ENCODE measurements at places on chromosomes 3 and 15.

DNA sequence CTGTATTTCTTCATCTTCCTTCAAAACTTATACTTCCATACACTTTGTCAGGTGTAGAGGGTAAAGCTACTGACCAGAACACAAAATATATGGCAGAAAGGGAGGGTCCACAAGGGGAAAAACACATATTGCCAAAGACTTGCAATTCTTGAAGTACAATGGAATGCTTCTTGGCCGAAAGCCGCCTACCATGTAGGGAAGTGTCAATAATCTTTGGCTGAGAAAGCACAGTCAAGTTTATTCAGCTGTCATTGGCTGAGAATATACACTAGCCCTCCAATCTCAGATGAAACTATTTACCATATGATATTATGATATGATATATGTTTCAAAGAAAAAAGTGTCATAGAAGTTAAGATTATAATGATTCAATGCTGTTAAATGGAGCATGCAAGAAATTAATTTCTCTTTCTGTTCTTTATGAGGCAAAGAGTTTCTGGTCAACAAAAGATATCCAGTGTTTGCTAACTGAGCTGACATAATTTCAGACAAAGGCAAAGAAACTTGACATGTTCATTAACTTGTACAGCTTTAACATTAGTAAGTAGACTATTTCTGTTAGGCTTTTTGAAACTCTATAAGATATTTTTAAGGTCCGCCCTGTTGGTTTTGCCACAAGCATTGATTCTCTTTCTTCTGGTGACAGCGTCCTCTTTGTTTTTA, 89.0 kb upstream of the LPP start:
- no peak for DNase-seq

DNA sequence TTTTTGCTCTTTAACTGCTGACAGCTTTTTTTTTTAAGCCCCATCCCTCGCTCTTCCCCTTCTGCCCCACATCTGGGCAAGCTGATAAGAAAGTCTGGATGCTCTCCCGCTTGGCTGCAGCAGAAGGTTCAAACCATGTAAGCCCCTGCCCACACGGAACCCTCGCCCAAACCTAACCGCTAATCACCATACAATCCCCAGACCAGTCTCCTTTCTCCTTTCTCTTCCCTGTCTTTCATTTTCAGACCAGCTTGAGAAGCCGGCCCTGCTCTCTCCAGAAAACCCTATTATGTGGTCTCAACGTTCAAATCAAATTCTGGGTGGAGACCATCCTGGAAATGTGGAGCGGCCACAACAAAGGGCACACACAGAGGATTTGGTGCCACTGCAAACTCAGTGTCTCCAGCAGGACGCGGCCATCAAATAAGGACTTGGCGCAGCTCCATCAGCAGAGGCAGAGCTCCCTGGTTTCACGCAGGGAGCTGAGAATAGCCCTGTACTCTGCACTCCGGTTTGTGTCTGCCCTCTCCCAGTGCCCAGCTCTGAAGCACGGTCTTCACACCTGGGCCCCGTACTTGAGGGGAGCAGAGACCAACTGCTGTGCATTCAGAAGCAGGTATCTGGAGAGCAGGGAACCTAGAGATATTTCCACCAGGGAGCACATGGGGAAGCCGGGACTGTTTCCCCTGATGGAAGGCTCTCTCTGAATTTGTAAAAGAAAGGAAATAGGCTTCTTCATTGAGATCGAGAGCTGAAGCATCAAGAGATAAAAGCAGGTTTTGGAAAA, 92.6 kb downstream of the XXYLT1 start:
- peak; percentile 65 for DNase-seq

DNA sequence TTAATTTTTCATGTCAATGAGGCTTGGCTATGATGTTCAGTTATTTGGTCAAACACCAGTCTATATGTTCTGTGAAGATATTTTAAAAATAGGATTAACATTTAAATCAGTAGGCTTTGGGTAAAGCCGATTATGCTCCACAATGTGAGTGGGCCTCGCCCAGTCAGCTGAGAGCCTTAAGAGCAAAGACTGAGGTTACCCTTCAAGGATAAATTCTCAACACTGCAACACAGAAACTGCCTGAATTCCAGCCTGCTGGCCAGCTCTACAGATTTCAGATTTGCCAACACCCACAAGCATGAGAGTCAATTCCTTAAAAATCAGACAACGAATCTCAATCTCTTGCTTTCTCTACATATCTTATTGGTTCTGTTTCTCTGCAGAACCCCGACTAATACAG, 188.3 kb downstream of the PLCH1 start:
- no peak for DNase-seq

GRCh38 chr3:123284399-123285010, 82.8 kb downstream of the SEC22A start:
- no peak for DNase-seq

GRCh38 chr3:185519021-185519420, 20.2 kb upstream of the TMEM41A start:
- no peak for DNase-seq

GRCh38 chr15:51341366-51342226, at the start of gene GLDN:
GLDN (plus strand) TSS chr15:51341655; CDS start chr15:51341685, 30 bp downstream.
- peak; percentile 56 for DNase-seq

DNA sequence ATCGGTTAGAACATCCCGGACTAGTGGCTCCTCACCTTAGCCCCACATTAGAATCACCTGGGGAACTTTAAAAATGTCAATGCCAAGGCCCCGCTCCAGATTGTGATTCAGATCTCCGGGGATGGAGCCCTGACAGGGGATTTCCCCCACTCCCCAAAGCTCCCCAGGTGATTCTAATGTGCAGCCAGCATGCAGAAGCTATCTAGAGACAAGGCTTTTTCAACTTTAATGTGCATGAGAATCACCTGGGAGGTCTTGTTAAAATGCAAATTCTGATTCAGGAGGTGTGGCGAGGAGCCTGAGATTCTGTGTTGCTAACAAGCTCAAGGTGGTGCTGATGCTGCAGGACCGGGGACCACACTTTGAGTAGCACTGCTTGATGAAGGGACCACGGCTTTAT, 156.7 kb downstream of the RAB11A start:
- no peak for DNase-seq

GRCh38 chr3:176839466-176839865, 357.8 kb downstream of the TBL1XR1 start:
- DNase-seq = no peak

DNA sequence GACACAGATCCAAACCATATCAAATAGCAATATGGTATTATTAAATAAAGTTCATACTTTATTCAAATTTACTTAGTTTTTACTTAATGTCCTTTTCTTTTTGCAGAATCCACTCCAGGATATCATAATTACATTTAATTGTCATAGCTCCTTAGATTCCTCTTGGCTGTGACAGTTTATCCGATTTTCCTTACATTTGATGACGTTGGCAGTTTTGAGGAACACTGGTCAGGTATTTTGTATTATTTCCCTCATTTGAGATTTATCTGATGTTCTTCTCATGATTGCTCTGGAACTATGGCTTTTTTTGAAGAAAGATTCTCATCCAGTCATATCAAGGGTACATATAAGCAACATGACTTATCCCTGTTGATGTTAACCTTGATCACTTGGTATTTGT, 198.3 kb upstream of the STAC start:
- DNase-seq = no peak

DNA sequence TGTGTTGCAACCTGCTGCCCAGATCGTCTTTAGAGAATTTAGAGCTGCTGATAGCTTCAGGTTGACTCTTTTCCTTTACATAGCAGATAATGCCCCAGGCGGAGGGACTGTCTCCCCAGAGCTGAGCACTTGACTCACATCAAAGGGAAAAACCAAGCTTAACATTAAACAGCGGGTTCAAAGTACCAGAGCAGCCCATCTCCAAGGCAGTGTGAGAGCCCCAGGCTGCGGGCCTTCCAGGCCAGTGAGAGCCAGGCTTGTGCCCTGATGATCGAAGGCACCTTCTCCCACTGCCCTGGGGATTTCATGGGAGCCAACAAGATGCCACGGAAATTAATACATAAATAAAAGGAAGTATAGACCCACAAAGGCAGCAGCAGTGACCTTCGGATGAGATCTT, 275.6 kb downstream of the XXYLT1 start:
- DNase-seq = no peak

GRCh38 chr3:174266476-174266875, 592.7 kb upstream of the NAALADL2 start:
- DNase-seq = no peak

- DNase-seq = no peak
Observed at GRCh38 chr15:67506775-67507747, 13.9 kb upstream of the C15orf61 start.

DNA sequence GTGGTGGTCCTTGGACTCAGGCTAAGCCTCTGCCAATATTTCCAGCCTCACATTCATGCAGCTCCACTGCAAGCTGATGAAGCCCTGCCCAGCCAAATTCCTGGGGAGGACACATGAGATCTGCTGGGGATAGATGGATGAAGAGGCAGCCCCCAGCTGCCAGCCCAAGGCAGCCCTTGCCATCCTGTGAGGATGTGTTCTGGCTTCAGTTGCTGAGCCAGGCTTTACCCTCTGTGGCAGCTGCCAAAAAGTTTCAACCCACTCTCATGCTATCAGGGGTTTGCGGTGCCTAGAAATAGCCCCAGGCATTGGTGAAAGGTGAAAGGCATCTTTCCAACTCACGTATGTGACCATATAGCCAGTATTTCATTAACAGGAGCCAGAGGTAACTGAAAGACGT, 37.6 kb downstream of the C2CD4A start:
- DNase-seq = no peak

DNA sequence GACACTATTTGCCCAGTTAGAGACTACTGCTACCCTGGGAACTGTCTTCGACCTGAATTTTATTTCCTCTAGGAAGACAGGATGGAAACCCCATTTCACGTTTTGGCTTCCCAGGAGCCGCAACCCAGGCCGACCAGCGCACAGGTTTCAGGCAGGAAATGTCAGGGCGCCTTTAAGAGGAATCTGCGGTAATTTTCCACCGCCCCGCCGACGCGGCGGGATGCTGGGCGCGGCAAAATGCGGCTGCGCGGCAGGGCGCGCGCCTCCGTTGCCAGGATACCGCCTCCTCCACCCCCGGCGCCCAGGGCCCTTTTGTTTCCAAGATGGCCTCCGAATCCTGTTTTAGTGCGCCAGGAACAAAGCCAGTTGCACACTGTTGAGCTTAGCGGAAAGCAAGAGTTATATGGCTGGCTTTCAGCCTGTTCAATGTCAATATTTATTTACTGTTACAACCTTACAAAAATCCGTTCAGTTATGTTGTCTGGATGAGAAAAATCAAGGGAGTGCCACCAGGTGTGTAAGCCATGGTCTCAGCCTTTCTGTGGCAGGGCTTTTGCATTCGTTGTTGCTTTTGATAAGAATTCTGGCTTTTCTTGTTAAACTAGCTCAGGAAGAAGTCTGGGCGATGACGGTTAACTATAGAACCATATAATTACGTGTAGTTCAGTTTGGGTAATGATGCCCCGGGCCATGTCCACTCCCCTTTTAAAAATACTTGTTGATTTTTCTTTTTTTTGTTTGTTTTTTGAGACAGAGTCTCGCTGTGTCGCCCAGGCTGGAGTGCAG, 79.7 kb upstream of the CHD2 start:
- DNase-seq = peak; percentile 93

DNA sequence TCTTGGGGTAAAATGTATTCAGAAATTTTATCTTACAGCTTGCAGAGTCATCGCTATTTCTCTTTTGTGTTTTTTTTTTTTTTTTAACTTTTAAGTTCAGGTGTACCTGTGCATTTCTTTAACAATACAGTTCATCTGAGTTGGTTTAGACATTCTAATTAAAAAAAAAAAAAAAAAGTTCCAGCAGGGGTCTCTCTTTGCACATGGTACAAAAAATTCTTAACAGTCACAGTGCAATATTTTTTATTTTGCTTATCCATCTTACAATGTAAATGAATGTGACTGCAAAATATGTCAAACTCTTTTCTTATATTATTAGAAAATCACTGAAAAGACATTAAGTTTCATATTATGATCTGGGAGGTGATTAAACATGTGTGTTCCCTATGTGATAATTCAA, 47.5 kb upstream of the SLC9A9 start:
- DNase-seq = no peak

- DNase-seq = no peak
Observed at GRCh38 chr3:155442072-155442471, 148.6 kb upstream of the STRIT1 start.

GRCh38 chr3:32226875-32227500, 11.5 kb upstream of the CMTM8 start:
- no peak for DNase-seq

DNA sequence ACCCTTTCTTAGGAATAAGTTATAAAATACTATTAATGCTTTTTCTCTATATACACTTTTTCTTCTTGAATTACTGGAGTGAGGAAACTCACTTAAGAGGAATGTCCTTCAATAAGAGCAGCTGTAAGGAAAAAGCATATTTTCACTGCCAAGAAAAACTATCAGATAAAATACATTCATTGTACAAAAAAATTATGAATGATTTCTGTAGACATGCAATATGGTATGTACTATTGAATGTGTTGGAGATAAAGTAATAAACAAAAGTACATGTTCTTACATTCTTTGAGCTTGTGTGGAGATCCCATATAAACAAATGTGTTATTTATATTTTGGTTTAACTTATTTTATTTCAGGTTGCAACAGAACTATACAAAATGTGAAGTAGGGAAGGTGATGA, 241.0 kb upstream of the ZNF717 start:
- no peak for DNase-seq

DNA sequence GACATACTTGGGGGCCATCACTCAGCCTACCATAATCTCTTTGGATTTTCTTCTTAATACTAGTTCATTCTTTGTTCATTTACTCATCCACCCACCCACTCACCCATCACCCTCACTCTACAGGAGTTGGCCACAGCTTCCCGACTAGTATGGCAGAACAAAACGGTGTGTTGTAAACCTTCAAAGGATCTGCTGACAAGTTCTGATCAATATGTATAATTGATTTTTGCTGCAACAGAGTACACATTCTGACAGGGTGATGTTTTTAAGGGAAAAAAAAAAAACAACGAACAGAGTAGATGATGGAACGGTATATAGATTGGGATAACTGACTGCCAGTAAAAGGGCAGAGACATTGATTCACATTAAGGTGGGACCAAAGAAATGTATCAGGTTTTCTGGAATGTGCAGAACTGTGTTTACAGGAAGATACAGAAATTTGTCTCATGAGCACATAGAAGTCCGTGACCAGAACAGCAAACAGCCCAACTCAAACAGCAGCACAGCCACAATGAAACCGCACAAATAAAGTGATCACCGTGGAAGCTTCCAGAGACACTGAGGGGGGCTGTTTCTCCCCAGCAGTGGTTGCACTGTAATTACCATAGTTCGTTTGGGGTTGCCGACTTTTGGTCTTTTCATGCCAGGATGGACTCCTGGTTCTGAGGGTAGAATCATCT, 931.9 kb downstream of the FHIT start:
- no peak for DNase-seq

- no peak for DNase-seq
Observed at GRCh38 chr3:129116482-129116946, 5.1 kb downstream of the RAB43 start.
